ENCODE measurements at places on chromosomes 1 and 21. TPM values are rescaled to one million over a fixed set of nuclear protein-coding genes. Genes with fewer than 3 reads are reported as not detected.

The PROK1 gene
- not detected for total RNA-seq

The ADGRB2 gene
- total RNA-seq = 32.9 TPM

The ZMYND12 gene
- total RNA-seq = 4.6 TPM

The MT1HL1 gene
- total RNA-seq = not detected

The TDRKH gene
- 12.3 TPM for total RNA-seq

The LPAR3 gene
- 5.1 TPM for total RNA-seq

The SPRR2B gene
- not detected for total RNA-seq

The CFAP45 gene
- total RNA-seq = not detected

The TMEM81 gene
- 2.9 TPM for total RNA-seq

The KAZN gene
- 22.5 TPM for total RNA-seq

The CD5L gene
- total RNA-seq = not detected

The KIF14 gene
- total RNA-seq = 4.3 TPM

The CDK18 gene
- 7.0 TPM for total RNA-seq

The NFASC gene
- 30.6 TPM for total RNA-seq

The CDC20 gene
- total RNA-seq = 9.0 TPM

The LAD1 gene
- 3.8 TPM for total RNA-seq

The MYOCOS gene
- total RNA-seq = not detected

The AMY1A gene
- not detected for total RNA-seq

The FAM72B gene
- 3.7 TPM for total RNA-seq

The GPR52 gene
- 5.8 TPM for total RNA-seq

The CELA3A gene
- total RNA-seq = not detected

The ATP1B1 gene
- 116 TPM for total RNA-seq

The BCAS2 gene
- total RNA-seq = 55.1 TPM

The USH2A gene
- 48.3 TPM for total RNA-seq

The MFSD2A gene
- 3.1 TPM for total RNA-seq

The SERTAD4 gene
- 9.3 TPM for total RNA-seq

The AMPD1 gene
- 0.71 TPM for total RNA-seq

The AMIGO1 gene
- 13.3 TPM for total RNA-seq

The ELF3 gene
- total RNA-seq = 59.8 TPM

The PDPN gene
- total RNA-seq = 14.1 TPM

The PRDM16 gene
- 13.5 TPM for total RNA-seq

The PGBD5 gene
- 11.3 TPM for total RNA-seq

The HCRTR1 gene
- total RNA-seq = not detected

The SRP9 gene
- total RNA-seq = 461 TPM

The HPCA gene
- total RNA-seq = 15.2 TPM

The ANKRD45 gene
- 4.9 TPM for total RNA-seq

The LENEP gene
- total RNA-seq = 6.0 TPM

The TRIM67 gene
- 31.0 TPM for total RNA-seq

The ADIPOR1 gene
- total RNA-seq = 72.9 TPM

The RIPPLY3 gene
- 0.60 TPM for total RNA-seq

The CHIA gene
- not detected for total RNA-seq

The NUDT4B gene
- 33.9 TPM for total RNA-seq

The KDF1 gene
- total RNA-seq = 0.27 TPM

The AMY1C gene
- total RNA-seq = not detected

The SMCP gene
- not detected for total RNA-seq

The PTGS2 gene
- total RNA-seq = 9.1 TPM

The FMO3 gene
- total RNA-seq = 0.49 TPM

The BRDT gene
- not detected for total RNA-seq

The AMY2A gene
- 0.44 TPM for total RNA-seq

The ZBTB37 gene
- total RNA-seq = 42.5 TPM

The PLPPR4 gene
- total RNA-seq = 39.2 TPM

The ANGPTL3 gene
- 0.33 TPM for total RNA-seq

The KLHL20 gene
- total RNA-seq = 62.1 TPM

The GBP7 gene
- total RNA-seq = not detected

The ASTN1 gene
- total RNA-seq = 36.5 TPM

The HSPA6 gene
- total RNA-seq = 105 TPM

The ARHGEF16 gene
- total RNA-seq = 2.3 TPM

The RGS13 gene
- total RNA-seq = not detected
